Stimulated activated CD4-positive, alpha-beta T cell treated with anti-CD3 and anti-CD28 coated beads, Interleukin-1b, Interleukin-23, amount 100 ng/mL, for 1 hour (primary cell): ENCODE measurements at places on chromosomes 11 and 22.

DNA sequence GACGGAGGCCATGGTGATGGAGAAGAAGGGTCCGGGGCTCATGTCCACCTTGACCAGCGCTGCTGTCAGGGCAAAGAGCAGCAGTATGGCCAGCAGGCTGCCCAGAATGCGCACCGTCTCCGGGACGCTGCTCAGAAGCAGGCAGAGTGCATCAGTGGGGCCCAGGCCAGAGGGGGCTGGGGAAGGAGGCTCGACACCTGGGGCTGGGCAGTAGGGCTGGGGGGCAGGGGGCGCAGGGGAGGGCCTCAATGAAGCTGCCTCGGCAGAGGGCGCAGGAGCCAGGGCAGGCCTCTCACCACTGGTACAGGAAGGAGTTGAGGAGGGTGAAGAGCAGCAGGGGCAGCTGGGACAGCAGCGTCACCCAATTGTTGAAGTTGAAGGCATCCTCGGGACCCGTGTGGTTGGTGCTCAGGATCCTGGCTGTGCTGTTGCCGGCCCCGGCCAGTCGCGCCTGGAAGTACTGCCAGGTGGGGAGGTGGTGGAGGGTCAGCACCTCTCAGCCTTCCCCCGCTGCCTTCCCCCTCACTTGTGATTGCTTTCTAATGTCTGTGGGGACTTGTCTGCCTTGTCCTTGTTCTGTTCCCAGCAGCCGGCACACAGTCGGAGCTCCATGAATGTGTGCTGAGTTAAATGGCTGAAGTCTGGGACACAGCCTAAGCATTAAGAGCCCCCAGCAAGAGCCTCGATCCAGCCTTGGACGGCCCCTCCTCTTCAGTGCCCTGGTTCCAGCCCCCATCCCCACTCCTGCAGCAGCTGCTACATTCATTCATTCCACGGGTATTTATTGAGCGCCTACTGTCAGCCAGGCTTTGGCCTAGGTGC is 2.3 kb downstream of the SLC29A2 start:
- DNase-seq, result no peak

- no peak for DNase-seq
Observed at GRCh38 chr11:2348986-2349385, 28.1 kb upstream of the CD81 start.

GRCh38 chr22:48647606-48648515 is 1179.8 kb downstream of the BRD1 start:
- DNase-seq, result no peak

GRCh38 chr11:131985846-131986301 is 615.5 kb downstream of the NTM start:
- DNase-seq, result no peak

GRCh38 chr11:57325735-57326048 is 940 bp upstream of the TNKS1BP1 start:
- DNase-seq, result no peak

- DNase-seq, result no peak
Observed at GRCh38 chr11:43955381-43956118, 13.1 kb downstream of the C11orf96 start.

DNA sequence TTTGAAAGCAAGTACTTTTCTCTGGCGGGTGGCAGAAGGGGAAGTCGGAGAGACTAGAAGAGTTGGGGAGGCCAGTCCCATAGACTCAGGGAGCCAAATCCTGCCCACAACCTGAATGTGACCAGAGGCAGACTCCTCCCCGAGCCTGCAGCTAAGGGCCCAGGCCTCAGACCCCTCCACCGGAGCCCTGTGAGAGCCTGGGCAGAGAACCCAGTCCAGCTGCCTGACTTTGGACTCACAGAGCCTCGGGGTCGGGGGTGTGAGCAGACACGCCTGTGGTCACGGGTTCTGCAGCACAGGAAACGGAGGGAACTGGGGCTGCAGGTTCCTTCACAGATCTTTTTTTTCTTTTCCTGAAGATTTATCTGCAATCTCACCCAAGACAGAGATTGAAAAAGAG is 312.3 kb downstream of the CTTN start:
- DNase-seq, result no peak

DNA sequence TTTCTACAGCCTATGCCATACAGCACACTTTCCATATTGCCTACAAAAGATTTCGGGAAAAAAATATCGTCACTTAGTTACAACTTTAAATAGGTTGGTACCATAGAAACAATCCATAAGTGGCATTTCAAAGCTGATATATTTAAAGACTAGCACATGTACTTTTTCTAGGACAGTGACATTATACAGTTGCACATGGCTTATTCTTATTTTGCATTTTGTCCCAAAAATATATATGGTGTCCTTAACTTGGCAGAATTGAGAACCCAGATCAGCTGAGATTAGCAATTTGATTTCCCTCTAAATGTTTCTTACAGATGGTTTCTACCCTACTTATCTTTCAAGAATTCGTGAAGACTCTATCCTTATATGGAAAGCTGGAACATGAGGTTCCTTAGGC is 3.7 kb upstream of the TFIP11 start:
- no peak for DNase-seq

DNA sequence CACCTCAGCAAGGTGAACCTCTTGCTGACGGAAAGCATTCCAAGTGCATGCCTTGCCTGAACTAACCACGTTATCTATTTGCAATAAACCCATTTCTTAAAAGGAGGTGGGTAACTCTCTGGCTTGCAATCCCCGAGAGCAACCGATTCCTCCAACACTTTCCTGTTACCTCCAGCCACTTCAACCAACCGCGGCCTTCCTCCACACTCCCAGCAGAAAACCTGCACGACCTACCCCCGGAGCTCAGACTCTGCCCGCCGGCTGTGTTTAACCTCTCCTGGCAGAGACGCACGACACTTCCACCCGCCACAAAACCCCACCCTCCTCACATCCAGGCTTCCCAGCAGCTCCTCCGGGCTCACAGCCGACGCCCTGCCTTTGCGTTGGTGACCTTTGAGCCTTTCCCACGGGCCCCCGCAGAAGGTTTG is 708 bp downstream of the SCO2 start:
- no peak for DNase-seq

DNA sequence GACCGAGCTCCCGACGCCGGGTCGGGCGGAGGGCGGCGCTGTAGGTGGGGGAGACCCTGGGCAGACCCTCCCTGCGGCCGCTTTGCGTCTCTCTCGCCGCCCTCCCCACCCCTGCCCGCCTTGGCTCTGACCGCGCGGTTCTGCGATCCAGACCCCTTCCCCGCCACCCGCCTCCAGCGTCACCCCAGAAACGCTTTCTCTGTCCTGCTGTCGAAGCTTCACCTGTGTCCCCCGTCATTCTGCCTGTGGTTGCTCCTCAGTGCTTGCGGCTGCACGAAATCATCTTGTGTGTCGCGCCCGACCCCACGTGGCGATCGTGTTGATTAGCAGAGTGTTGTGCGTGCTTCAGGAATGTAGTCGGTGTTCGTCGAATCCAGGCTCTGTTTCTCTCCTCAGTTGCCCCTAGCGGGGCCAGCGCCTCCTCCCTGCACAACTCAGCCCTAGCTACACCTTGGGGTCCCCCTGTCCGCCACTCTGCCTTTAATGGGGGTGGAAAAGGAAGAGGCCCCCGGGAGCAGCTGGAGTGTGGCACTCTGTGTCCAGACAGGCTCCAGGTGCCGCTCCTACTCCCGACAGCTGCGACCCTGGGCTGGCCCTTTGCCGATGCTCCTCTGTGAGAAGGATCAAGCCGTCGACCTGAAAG is 851 bp downstream of the PTDSS2 start:
- DNase-seq, result peak; percentile 53

GRCh38 chr11:45321031-45321595 is 35.0 kb upstream of the SYT13 start:
- DNase-seq, result no peak

DNA sequence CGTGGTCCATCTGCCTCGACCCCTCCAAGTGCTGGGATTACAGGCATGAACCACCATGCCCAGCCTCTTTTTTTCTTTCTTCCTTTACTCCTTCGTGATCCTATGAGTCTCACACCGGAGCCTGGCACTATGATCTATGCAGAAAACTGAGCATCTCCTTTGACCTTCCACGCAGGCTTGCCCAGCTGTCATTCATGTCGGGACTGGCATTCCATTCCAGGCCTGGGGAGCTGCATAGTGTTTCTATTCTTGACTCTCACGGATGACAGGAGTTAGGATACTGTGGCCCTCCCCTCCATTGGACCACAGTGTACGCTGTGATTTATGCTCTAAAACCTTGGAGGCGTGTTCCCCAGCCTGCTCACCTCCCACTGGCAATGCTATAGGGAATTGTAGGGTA is 611.8 kb downstream of the BRD1 start:
- DNase-seq, result no peak

- no peak for DNase-seq
Observed at GRCh38 chr11:67285541-67286498, 3.3 kb upstream of the ANKRD13D start.

DNA sequence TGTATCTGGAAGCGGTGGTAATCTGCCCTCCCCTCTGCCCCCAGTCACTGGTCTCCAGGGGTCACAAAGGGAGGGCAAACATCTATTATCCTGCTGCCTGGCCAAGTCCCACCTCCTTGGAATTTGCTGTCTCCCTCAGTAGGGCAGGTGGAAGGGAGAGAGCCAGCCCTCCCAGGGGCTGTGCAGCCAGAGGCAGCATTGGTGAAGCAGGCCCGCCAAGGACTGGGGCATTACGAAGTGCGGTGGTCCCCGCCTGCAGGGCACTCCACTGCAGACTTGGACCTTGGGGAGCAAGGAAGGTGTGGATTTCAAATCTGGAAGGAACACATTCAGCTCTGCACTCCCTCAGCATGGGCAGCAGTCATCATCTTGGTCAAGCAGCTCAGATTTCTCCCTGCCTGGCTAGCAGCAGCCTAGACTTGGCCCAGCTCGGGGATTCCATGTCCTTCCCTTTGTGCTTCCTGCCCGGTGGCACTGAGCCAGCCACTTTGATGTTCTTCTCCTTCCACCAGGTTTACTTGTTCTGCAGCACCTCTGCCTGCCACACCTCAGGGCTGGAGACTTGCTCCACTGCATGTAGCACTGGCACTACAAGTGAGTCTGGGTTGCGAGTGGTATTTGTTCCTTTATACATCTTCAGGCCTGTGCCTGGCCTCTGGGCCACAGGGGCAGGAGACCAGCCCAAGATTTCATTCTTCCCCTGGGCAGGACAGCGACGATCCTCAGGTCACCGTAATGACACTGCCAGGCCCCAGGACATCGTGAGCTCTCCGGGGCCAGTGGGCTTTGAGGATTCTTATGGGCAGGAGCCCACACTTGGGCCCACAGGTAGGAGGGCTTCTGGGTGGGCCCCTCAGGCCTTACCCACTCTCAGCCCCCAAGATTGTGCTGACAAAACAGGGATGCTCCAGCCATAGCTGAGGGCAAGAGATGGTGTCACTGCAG is 7.4 kb downstream of the ZP1 start:
- no peak for DNase-seq

DNA sequence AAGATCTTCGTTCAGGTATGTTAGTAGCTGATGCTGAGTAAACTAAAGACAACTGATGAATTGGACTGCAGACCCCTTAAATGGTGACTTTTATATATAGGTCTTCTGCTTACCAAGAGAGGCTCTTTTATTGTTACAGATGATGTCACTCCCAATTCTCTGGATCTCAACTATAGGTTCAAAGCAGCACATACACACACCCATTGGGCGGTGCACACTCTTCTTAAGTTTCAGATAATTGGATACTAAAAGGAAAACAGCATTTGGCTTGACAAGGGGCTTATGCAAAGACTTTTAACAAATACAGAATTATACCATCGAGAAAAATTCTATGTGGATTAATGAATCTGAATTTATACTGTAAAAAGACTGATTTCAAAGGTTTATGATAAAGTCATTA is at the start of gene PTH:
Gene PTH, minus strand, starts transcription at position 69 of the 400 bp plus-strand sequence. CDS start 3,142 bp downstream, outside the sequence.
- DNase-seq, result no peak

DNA sequence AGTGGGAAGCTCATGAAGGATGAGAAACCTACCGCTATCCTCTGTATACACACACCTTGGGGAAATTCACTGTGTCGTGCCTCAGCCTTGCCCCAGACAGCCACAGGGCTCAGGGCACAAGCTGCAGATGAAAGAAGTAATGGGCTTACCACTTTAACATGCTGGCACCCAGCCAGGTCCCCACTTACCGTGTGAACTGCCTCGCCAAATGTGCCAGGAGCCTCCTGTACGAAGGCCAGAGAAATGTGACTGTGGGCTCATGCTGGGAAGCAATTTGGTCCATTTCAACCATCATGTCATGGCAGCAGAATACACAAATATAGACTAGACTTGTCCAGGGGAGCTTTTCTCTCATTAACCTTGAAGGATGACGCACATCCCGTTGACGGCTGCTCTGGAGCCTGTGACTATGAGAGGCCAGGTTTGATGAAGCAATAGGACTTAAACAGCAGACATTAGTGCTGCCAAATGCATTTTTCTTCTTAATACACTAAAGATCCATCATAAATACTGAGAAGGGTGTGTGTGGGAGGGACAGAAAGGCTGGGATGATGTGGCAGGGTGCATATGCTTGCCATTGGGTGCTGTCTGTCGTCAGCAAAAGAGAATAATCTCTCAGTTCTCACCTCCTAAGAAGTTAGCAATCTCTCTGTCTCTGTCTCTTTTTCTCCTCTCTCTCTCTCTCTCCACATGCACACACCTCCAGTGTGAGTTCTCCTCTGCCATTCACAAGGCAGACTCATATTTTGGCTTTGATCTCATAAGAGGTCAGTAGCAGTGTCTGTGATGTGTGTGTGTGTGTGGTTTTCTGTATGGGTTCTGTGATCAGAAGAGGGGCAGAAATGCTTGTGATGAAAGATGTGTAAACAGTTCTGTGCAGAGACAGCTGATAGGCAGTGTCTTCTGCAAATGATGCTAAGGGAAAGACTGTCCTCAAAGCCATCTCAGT is 142.4 kb downstream of the KIRREL3 start:
- DNase-seq, result no peak

DNA sequence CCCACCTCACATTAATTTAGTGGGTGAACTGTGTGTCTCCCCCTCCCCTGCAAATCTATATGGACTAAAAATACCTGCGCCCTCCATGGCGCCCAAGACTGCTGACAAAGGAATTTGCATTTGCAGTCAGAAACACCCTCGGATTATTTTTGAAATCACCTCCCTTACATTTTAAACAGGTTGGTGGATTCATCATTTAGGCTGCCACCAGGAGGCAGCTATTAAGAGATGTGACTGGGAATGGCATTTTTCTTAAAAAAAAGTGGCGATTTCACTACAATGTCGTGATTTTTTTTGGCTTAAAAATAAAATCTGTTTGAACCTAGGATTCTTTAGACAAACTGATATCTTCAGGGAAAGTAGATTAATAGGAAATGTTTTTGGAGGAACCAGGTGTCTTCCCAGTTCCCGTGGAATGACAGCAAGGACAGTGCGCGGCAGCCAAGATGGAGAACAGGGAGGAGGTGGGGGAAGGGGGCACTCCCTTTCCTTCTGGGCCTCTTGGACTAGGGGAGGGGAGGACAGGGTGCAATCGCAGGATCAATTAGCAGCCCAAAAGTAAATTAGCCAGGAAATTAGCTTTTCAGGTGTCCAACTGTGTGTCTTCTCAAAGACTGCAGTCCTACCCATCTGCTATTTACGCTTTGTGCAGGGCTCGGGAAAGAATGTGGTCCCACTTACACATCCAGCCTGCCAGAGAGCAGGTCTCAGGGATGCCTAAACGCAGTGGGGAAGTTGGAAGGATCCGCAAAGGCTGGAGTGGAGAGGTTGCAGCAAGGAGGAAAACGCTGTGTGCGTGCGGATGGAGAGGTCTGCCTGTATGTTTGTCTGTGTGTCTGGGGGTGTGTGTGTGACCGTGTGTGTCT is 496.4 kb downstream of the NTM start:
- DNase-seq, result no peak

- DNase-seq, result no peak
Observed at GRCh38 chr22:42388130-42388797, 43.9 kb downstream of the NFAM1 start.

GRCh38 chr11:19181531-19182261 is 20.1 kb downstream of the CSRP3 start:
- no peak for DNase-seq

GRCh38 chr11:112967082-112967481 is 5.9 kb downstream of the NCAM1 start:
- no peak for DNase-seq

- DNase-seq, result no peak
Observed at GRCh38 chr11:9357041-9357440, 27.4 kb upstream of the IPO7 start.
